Right atrium auricular region (tissue), 2 donors: ENCODE measurements at places on chromosomes 7 and 10. TPM values are rescaled to one million over a fixed set of nuclear protein-coding genes. Genes with fewer than 3 reads are reported as not detected.

SYT15 gene
- 1.5 TPM for total RNA-seq

OR9A2 gene
- not detected for total RNA-seq

CYP26C1 gene
- total RNA-seq = not detected

LIMK1 gene
- total RNA-seq = 14.7 TPM

LFNG gene
- total RNA-seq = 4.3 TPM

PAX2 gene
- total RNA-seq = not detected

COBL gene
- 26.3 TPM for total RNA-seq

AKR1B15 gene
- total RNA-seq = not detected

SEMA3E gene
- total RNA-seq = 0.07 TPM

LIPK gene
- total RNA-seq = not detected

MMD2 gene
- total RNA-seq = not detected

GNGT1 gene
- not detected for total RNA-seq

CPA4 gene
- total RNA-seq = 6.0 TPM

SKAP2 gene
- 7.8 TPM for total RNA-seq

KEL gene
- not detected for total RNA-seq

GRM3 gene
- not detected for total RNA-seq

AOAH gene
- 7.2 TPM for total RNA-seq

SRRM3 gene
- 27.1 TPM for total RNA-seq

AMPH gene
- total RNA-seq = 5.3 TPM

SUFU gene
- 4.9 TPM for total RNA-seq

POU6F2 gene
- total RNA-seq = 0.85 TPM

SFR1 gene
- 5.3 TPM for total RNA-seq

FGFR2 gene
- total RNA-seq = 19.0 TPM

SH2D4B gene
- total RNA-seq = not detected

ACTL6B gene
- total RNA-seq = not detected
